ENCODE measurements at places on chromosomes 11 and 22.

DNA sequence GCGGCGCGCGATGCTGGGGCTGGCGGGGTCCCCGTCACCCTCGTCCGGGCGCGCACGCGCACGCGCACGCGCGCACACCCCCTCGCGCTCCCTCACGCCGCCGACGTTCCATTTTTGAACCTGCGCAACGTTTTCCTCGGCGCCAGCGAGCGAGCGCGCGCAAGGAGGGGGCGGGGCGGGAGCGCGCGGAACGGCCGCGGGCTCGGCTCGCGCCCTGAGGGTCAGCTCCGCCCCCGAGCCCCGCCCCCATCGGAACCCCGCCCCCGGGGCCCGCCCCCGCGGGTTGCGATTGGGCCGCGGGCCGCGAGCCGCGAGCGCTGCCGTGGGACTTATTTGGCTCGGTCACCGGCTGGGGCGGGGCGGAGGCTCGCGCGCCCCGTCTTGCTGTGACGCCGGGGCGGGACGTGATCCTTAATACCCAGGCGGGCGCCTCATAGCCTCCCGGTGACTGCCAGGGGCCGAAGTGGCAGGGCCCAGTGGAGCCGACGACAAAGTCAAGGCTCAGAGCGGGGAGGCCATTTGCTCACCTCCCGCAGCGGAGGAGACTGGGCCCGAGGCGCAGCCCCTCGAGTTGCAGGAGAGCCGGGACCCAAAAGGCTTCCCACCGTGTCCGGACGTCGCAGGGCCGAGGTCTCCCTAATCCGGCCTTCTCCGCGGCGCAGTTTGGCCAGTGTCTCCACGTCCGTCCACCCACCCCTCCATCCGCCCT, at the start of gene CBX7:
TSS of gene CBX7 (minus strand) at position 170 of the 709 bp plus-strand sequence. CDS start 236 bp downstream, outside the sequence.
- peak; percentile 84 for DNase-seq

- DNase-seq = peak; percentile 30
Observed at GRCh38 chr11:74739546-74740270, 8.5 kb upstream of the CHRDL2 start.

DNA sequence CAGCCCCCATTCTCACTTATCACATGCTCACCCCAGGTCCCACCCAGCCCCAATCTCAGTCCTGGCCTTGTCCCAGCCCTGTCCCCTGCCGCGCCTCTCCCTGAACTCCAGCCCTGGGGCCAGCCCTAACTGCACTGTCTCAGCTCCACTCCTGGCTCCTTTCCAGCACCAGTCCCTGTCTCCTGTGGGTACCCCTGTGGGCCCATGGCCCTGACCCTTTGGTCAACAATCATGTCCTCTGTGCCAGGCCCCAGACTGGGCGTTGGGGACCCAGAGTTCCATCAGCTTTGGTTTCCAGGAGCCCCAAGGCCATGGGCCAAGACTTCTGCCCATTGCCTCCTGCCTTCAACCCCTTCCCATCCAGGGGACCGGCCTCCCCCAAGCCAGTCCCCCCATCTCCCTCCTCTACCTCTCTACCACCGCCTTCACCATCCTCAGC, 757 bp downstream of the SPI1 start:
- no peak for DNase-seq

DNA sequence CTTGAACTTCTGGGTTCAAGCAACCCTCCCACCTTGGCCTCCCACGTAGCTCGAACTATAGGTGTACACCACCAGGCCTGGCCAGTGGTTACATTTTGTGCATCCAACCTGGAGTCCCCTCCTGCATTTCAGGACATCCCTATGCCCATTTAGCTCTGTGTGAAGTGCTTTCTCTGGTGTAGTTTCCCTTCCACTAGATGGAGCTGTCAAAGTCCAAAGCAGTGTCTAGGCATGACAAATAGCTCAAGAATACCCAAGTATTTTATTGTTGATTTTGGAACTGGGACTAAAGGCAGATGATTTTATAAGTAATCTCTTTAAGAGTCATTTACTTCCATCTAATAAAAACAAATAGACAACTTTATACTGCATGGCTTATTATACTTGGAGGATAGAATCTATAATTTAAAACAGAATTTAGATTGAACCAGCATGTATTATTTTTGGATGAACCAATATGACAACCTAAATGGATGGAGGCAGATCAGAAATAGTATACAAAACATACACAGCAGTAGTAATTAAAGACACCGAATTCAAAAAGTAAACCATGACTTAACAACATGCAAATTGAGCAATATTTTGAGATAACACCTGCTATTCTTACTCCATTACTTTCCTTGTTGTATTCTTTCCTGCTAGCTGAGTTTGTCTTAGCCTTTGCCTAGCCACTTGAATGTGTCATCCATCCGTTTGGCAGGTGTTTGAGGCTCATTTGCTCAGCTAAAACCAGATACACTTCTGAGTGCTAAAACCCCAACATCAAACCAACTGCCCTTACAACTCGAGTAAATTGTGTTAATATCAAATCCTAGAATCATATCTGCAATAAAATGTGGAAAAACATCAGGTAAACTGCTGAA, 37.7 kb downstream of the EIF4ENIF1 start:
- DNase-seq = no peak

GRCh38 chr11:93905384-93905783, 55.0 kb upstream of the VSTM5 start:
- DNase-seq = no peak

GRCh38 chr11:105612771-105613170, 2.9 kb downstream of the GRIA4 start:
- no peak for DNase-seq
